ENCODE measurements at places on chromosomes 1 and 21.

DNA sequence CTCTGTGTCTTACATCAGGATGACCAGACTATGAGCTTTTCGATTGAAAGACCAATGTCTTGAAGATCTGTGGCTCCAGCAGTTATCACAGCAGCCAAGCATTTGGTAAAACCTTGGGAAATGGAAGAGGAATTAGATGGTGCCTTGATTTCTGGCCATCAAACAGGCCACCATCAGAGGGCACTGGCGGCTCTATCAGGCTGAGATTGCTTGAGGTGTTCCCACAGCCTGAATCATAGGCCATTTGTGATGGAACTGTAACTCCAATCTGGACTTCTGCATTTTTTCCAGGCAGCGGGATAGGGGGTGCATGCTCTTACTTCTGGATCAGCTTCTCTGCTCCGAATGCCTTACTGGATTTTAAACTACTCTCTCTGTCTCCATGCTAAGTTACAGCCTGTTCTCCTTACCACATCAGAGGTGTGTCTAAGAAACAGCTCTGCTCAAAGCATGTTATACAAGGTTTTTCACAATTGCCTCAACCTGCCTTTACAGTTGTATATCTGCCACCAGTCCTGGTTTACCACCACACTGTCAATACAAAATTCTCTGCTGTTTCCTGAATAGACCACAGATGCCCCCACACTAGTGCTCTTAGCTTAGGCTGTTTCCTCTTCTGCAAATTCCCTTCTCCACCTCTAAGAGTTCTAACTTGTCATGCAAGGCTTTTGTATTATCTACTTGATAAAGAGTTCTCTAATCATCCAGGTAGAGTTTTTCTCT lies 180.9 kb downstream of the PTGER3 start:
- DNase-seq: no peak

- DNase-seq: no peak
These were observed 4.3 kb upstream of the FUCA1 start for GRCh38 chr1:23872421-23872820.

GRCh38 chr1:201584471-201585092 lies 45.7 kb downstream of the NAV1 start:
- no peak for DNase-seq

- DNase-seq: no peak
These were observed 8.1 kb upstream of the TADA1 start for GRCh38 chr1:166884040-166884642.

- no peak for DNase-seq
These were observed 10.1 kb upstream of the CNN3 start for GRCh38 chr1:94936861-94937620.

DNA sequence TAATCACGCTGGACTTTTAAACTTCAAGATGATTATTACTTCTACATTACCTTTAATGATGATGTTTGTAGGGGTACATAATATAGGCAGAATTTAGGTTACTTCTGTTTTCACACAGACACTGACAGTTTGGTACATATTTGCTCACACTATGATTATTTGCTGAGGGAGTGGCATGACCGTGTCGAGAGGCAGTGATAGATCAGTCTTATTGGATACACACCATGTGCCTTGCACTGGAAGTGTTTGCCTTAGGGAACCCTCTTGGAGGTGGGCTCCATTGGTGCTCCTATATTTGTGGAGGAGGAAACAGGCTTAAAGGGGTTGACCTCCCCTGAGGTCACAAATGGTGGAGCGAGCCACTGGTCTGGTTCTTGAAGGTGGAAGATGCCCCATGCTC lies 132.1 kb downstream of the PRDM2 start:
- DNase-seq: no peak

GRCh38 chr1:158055854-158056253 lies 62.4 kb downstream of the KIRREL1 start:
- DNase-seq: no peak

- DNase-seq: no peak
These were observed 1588.9 kb downstream of the KCNT2 start for GRCh38 chr1:195019385-195019784.

GRCh38 chr1:218367118-218367517 lies 22.0 kb downstream of the TGFB2 start:
- DNase-seq: no peak

DNA sequence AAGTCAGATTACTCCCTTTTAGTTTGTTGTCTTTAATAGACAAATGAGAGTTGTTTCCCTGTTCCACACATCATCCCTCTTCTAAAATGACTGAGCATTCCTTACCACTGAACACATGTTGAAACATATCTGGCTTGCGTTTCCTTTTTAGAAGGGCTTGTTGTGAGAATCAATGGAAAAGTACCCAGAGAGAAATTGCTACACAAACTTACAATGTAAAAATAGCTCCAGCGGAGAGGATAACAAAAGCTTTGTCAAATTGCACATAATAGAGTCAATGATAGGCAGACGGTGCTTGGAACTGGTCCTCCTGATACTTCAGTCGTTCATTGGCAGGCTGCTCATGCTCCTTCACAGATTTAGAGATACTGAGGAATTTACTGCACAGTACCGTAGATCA lies 123.9 kb downstream of the CYYR1 start:
- no peak for DNase-seq

GRCh38 chr21:34576041-34576511 lies 38.8 kb downstream of the RCAN1 start:
- DNase-seq: no peak

DNA sequence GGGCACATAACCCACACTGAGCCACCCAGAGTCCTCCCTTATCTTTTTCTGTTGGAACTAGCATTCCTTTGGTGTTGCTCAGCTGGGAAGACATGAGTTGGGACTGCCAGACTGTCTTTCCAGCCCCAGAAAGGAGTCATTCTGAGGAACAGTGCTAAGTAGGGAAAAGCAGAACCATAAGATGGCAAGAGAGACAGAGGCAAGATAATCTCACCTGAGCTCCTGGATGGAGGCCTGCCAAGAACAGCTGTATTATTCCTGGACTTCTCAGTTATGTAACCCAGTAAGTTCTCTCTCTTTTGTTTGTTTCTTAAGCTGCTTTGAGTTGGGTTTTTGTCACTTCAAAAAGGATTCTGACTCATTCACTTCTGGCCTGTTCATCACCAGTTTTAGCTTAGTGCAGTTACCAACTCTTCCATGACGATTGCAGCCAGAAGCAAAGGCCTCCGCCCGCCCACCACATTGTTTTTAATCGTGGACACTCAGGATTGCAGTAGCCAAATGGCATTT lies 134.4 kb downstream of the OMA1 start:
- DNase-seq: no peak

DNA sequence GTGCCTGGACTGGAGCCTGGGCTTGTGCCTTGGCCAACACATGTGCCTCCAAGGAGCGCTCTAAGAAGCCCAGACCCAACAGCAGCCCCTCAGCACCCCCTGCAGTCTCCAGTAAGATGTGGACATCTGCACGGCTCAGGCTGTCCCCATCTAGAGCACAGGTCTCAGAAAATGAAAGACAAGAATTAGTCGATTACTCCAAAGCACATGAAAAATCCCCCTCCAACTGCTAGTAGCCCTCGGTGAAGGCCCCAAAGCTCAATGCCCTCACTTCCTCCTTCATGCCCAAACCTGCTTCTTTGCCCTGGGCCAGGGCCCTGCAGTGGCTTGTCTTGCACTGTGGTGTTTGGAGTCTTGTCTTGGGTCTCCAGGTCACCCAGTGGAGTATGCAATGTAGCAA lies 21.9 kb upstream of the ERO1B start:
- DNase-seq: no peak

- peak; percentile 87 for DNase-seq
These were observed 958 bp upstream of the CKS1B start for GRCh38 chr1:154973344-154974101.

GRCh38 chr1:233256191-233256590 lies 39.3 kb downstream of the PCNX2 start:
- no peak for DNase-seq

GRCh38 chr1:187481581-187482148 lies 652.9 kb downstream of the PLA2G4A start:
- no peak for DNase-seq

DNA sequence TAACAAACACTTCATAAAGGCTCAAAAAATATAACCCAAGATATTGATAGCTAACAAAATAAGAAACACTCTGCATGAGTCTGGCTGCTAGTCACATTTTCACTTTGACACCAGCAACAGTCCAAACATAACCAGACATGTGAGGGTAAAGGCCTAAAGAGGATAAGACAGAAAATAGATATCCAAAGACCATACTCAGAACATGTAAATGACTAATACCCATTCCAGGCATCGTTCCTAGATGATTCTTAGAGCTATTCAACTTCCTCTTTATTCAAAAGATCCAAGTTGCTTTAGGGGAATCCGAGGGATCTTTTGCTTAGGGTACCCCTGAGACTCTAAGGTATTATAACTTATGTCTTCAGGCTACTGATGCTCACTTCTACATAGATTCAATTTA lies 5.1 kb downstream of the COL24A1 start:
- DNase-seq: no peak

DNA sequence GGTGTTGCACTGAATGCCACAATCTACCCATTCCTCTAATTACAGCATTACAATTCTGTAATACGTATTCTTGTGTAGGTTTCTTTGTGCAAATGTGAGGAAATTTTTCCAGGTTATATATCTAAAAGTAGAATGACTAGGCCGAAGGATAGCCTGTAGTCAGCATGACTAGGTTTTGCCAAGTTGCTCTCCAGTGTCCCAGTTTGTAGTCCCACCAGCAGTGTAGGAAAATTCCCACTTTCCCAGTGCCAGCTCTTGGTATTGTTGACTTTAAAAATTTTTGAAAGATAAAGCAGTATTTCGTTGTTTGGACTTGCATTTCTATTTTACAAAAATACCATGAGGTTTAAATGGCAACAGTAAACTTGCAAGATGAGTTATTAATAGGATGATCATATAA lies 3.0 kb downstream of the PARK7 start:
- DNase-seq: no peak

Data from stimulated activated CD4-positive, alpha-beta T cell treated with anti-CD3 and anti-CD28 coated beads, Interleukin-4, amount 100 ng/mL, for 4 hours (primary cell).